Esophagus squamous epithelium (tissue), 5 donors: ENCODE measurements at places on chromosomes 5 and 9.

GRCh38 chr9:111975709-111976108, 79.1 kb downstream of the UGCG start:
- DNase-seq: no peak

DNA sequence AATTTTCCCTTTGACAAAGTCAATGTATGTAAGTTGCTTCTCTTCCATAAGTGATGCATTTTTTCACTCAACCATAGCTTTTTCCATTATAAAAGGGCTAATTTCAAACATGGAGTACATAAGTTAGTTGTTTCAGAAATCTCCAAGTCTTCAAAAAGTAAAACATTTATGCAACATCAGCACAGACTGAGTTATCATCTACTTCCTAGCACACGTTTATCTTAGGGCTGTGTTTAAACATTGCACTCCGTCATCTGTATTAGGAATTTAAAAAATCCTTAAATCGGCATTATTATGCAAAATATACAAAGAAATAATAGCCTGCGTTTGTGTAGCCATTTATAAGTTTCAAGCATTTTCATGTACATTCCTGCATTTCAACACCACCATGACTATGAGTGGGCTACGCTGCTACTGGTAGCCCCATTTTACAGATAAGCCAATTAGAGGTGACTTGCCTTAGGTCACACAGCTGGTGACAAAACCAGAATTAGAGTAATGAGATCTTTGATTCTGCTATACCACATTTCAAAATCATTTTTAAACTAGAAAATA, 43.4 kb downstream of the PTPN3 start:
- no peak for DNase-seq

DNA sequence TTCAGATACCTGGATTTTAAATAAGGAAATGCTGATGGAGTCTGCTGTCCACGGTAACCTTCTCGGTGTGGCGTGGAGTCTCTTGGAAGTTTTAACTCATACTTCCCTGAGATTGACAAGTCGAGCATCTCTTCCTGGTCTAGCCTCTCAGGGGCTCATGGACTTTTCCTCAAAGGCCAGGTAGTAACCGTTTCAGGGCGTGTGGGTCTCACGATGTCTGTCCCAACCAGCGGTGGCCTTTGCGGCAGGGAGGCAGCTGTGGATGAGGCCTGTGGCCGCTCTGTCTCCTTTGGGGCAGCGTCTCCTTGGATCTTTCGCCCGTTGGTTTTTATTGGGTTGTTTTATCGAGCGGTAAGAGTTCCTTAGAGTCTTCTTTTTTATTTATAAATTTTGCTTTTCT, 32.8 kb downstream of the CEP72 start:
- no peak for DNase-seq

DNA sequence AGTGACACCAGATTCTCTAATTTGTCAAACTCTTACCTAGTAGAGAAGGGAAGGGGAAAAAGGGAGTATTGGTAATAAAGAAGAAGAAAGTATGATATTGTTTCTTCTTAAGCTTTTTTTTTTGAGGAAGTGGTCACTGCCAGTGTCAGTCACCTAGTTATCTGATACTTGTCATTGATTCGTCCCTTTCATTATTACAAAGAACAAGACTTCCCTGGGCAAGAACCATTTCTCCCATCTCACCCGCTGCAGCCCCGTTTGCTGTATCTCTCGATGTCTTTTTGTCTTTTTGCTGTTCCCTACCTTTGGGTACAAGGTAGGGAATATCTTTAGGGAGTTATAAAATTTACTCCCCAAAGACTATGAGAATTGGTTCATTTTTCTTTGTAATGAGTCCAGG, 249.0 kb downstream of the ARHGAP26 start:
- no peak for DNase-seq
